EL (cell line): ENCODE measurements at places on chromosomes 3 and 15.

- DNase-seq = peak; percentile 52
Measured at GRCh38 chr3:67415511-67415910, 238.9 kb downstream of the SUCLG2 start.

DNA sequence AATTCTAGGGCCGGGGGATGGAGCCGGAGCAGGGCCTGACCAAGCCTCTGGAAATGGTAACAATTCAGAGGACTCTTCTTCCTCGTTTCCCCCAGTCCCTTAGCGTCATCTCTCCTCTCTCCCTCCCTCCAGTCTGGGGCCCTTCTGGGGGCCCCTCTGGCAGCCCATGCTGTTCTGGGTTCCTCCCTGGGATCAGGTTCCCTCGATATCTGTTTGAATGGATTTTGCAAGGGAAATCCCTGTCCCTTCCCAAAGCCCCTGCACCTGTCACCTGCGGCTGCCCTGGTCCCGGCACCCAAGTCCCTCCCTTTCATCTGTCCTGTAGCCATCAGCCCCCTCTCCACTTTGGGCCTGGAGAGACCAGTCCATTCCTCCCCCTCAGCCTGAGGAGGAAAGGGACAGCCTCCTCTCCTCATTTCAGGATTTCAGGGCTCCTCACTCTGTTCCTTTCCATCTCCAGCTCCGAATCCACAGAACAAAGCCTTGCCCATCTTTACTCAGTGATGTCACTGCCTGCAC, 1.7 kb upstream of the PLCB2 start:
- no peak for DNase-seq

- DNase-seq = no peak
Measured at GRCh38 chr3:12005951-12006625, 1.9 kb downstream of the SYN2 start.

DNA sequence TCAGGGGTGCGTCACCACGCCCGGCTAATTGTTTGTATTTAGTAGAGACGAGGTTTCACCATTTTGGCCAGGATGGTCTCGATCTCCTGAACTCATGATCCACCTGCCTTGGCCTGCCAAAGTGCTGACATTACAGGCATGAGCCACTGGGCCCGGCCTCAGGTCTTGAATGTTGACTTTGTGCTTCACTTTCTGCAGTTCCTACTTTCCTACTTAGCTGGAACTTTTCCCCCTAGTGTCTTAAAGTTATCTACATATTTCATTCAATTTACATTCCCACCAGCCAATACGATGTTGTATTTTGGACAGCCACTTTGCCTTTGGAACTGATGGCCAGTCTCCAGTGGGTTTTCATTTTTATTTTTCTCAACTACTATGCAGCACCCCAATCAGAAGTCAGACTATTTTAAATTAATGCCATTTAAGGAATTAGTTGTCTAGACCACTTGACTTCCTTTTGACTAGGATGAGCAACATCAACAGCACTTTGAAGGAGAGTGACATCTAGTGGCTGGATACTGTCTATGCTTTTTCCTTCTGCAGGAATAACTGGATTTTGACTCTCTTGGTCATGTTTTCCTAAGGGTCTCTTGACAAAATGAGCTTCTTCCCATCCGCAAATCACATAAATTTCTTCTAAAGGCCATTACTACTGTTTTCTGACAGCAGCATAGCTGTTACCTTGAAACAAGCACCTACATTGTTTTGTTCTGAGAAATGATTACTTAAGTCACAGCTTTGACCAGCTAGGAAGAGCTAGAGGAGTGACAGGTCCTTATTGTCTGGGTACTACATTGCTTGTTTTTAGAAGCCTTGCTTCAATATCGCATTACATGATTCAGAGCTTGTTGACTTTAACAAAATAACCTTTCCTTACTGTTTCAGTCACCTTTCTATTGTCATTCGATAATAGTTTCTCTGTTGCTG, 140.2 kb downstream of the ITPR1 start:
- DNase-seq = peak; percentile 46

GRCh38 chr3:188389711-188390342, 235.9 kb downstream of the LPP start:
- DNase-seq = no peak

DNA sequence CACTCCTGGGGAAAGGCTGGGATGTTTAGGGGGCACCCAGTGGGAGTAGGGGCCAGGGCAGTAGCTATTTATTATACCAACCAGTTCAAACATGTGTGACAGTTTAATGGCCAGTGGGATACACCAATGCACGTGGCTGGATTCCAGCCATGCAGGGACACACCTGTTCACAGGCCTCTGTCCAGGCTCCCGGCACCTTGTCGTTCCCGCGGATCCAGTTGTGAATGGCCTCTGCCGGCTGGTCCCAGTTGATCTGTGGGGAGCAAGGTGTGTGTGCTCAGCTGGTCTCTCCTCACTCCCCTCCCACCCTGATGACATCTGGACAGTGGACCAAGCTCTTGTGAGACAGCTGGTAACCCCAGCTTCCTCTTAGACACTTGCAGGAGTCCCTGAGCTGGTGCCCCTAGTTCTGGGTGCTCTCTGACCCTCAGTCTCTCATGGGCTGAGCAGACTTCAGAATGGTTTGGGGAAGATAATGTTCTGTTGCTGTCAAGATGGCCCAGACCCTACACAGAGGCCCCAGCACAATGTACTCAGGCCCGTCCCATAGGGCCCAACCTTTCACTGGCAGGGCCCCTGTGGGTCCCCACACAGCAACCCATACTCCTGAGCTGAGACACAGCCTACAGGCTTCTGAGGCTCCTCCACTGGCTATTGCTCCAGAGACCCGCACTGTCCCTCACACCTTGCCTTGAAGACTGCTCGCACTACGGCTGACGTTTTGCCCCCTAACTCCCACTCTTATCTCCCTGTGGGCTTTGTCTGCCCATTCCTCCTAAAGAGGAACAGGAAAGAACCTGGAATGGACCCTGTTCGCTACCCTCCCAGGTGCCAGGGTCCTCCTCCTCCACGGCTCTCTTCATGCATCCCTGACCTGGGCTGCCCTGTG, 25.8 kb downstream of the ALDH1L1 start:
- DNase-seq = no peak

GRCh38 chr3:13740795-13741194, 139.1 kb downstream of the WNT7A start:
- DNase-seq = no peak
